Stimulated activated CD4-positive, alpha-beta T cell treated with anti-CD3 and anti-CD28 coated beads, Interleukin-12 subunit alpha, Interleukin-12 subunit beta, amount 100 ng/mL, for 24 hours (primary cell): ENCODE measurements at places on chromosomes 3 and 15.
A peak's percentile ranks its signal among the peaks of the same experiment; 100 is the strongest.

DNA sequence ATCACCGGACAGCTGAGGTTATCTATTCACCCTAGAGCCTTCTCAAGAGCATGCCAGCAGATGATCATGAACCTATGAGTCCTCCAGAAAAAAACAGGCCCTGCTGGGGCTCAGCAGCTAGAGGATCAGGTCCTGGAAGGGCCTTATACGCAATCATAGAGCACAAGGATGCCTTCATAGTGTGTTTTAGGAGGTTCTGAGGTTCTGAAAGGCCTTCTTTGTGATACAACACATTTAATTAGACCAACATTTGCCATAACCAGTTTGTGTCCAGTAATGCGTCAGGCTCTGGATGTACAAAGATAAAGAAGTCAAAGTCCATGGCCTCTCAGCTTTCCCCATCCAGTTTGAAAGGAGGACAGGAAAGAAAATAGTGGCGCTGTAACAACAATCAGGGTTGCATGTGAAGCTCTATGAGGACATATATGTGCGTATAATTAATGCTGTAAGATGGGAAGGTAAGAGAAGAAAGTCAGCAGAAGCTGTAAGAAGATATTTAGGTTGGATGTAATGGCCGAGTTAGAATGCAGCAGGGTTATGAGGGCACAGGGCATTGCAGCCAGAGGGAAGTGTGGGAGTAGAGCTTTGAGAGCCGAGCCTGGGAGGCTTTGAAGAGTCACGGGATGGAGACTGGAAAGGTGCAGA lies 302.6 kb upstream of the TBL1XR1 start:
- no peak for DNase-seq

DNA sequence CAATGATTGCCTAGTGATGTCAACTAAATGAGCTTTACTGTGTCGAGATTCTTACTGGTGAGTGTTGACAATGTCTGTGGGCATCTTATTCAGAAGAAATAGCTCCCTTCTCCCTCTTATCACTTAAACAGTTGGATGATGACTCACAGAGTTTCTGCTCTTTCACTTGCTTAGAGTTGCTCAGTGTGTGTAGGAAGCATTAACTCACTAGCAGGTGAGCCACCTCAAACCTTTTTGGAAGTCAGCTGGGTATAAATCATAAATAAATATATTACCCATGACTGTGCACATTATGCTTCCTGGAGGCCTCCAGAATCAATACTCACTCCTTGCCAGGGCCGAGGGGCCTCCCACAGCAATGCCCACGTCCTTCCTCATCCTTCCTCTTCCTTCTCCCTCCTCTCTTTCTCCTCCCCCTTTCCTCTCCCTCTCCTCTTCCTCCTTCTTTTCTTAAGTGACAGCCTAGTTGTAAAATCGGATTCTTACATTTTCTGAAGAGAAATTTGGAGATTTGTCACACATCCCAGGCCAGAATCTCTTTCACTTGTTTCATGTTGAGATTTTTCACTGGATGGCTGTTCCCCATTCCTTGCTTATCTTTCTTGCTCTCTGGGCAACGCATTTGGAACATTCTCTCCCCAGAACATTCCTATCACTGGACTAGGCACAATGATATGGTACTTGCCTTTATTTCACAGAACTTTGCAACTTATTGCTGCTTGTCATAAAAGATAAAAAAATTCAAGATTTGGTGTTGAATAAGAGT lies 17.5 kb downstream of the SHC4 start:
- no peak for DNase-seq

DNA sequence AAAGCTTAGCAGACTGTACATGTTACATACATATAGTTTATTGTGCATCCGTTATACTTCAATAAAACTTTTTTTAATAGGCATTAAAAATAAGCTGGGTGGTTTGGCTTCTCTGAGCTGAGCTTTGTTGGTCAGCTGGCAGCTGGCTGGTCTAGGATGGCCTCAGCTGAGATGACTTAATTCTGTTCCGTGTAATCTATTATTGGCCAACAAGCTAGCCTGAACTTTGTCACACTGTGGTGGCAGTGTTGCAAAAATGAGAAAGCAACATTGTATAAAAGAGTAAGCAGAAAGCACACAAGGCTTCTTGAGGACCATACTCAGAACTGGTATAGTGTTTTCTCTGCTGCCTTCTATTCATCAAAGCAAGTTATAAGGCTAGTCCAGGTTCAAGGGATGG lies 45.2 kb downstream of the CGGBP1 start:
- DNase-seq = no peak

- no peak for DNase-seq
These were observed 31.8 kb downstream of the HEG1 start for GRCh38 chr3:125023833-125024555.

GRCh38 chr3:12472000-12472610 lies 12.2 kb upstream of the TSEN2 start:
- DNase-seq = no peak

- no peak for DNase-seq
These were observed 7.9 kb downstream of the FEM1B start for GRCh38 chr15:68285259-68285980.

DNA sequence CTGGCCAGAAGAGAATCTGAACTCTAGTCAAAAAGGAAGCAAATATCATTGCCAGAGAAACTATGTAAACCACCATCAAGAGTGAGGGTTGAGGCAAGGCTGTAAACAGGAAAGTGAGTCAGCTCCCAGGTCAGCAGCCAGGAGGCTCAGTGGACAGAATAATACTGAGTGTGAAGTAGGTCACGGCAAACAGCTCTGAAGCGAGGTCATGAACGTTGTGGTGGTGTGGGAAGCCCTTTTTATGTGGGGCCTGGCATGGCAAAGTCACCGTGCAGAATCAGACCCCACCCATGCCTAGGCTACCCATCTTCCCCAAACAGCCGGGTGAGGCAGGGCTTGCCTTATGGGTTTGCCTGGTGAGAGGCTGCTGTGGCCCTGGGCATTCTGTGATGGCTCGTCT lies 43.9 kb downstream of the THBS1 start:
- DNase-seq = no peak

- DNase-seq = no peak
These were observed 272.6 kb upstream of the IGF1R start for GRCh38 chr15:98375513-98376340.

GRCh38 chr3:36305929-36306520 lies 74.3 kb upstream of the STAC start:
- no peak for DNase-seq

GRCh38 chr3:175070946-175071345 lies 211.8 kb downstream of the NAALADL2 start:
- no peak for DNase-seq

DNA sequence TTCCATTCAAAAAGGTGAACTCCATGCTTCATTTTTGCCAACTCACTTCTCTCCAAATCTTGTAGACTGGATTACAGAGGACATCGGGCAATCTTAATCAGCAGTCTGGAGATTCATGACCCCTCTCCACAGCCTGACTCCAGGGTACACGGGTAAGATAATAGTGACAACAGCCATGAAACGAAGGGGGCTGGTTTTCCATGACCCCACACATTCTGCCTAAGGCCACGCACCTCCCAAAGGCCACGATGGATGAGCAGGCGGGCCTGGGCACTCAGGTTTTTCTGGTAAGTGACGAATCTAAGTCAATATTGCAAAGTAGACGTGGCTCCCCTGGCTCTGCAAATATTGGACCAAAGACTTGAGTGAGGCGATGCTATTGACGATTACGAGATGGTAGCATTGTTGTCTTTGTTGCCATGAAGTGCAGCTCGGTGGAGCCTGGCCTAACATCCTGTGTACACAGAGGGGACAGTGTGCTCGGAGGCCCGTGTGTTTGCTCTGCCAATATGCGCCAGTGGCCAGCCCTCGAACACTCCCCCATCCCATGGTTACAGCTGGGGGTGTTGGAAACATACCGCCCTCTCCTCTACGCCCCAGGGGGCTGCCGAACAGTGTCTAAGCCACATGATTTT lies 119.1 kb downstream of the OPA1 start:
- DNase-seq = no peak

DNA sequence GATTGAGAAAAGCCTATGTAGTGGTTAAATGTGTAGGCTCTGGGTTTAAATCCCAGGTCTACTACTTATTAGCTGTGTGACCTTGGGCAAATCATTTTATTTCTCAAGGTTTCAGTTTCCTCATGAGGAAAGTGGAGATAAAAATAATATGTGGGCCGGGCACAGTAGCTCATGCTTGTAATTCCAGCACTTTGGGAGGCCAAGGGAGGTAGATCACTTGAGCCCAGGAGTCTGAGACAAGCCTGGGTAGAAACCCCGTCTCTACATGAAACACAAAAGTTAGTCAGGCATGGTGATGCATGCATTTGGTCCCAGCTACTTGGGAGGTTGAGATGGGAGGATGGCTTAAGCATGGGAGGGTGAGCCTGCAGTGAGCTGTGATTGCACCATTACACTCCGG lies 8.4 kb downstream of the SEMA5B start:
- DNase-seq = no peak

GRCh38 chr3:3919316-3919715 lies 120.1 kb downstream of the LRRN1 start:
- no peak for DNase-seq

GRCh38 chr3:135500034-135500433 lies 465.5 kb upstream of the PPP2R3A start:
- DNase-seq = no peak

DNA sequence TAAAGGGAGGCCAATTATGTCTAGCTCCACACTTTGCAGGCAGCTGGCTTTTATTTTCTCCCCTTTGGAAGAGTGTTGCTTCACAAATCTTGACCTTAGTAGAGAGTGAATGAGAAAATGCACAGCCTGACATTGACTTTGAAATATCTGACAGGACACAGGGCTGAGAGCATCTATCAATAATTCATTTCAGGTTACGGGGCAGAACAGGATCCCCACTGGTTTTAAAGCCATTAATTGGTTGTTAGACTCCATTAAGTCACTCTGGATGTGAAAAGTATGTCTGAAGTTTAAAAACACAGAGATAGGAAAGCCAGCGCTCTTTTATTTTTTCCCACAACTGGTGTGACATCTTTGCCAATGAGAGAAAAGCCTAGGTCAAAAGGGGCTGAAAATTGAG lies 251.9 kb upstream of the TMC3 start:
- DNase-seq = no peak

GRCh38 chr3:11662392-11662990 lies 18.8 kb upstream of the VGLL4 start:
- DNase-seq = no peak

DNA sequence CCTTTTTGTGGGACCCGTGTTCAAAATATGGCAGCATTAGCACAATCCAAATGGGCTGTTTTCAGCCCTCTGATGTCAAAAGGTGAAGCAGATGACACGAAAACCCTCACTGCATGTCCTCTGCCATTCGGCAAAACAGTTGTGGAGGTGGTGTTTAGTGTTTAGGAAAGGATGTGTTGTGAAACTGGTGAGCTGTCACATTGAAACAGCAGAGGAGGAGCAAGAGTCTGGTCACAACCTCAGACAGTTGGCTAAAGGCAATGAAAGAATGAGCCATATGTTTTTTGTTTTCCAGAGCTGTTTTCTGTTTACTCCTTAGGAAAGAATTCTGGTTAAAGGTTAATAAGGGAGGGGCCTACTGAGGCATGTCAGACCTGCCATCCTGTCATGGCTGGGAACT lies 140.7 kb downstream of the VPS8 start:
- DNase-seq = no peak

DNA sequence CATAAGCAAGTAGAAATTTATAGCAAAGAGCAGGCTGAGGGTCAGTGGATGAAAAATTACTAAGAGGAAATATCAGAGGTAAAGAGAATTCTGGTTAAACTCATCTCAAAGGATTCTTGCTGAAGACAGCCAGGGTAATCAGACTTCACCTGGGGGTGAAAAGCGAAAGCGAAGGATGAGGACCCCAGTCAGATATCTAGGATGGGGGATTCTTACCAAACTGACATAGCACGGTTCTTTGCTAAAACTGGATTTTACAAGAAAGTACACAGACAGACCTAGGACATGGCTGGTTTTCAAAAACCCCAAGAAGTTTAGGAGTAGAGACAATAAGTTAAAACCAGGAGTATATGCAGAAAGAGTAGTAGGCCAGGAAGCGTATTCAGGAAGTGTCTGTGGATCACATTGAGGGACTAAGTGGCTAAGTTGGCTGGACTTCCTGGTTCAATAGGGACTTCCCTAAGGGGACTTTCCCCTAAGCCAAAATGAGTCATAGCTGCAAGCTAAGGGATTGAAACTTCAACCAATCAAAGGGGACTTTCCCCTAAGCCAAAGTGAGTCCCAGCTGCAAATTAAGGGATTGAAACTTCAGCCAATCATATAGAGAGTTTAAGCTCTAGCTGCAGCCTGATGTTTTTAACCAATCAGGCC lies 2.4 kb upstream of the CFAP91 start:
- peak; percentile 16 for DNase-seq

- DNase-seq = no peak
These were observed 40.2 kb downstream of the TMEM212 start for GRCh38 chr3:171883257-171883892.

DNA sequence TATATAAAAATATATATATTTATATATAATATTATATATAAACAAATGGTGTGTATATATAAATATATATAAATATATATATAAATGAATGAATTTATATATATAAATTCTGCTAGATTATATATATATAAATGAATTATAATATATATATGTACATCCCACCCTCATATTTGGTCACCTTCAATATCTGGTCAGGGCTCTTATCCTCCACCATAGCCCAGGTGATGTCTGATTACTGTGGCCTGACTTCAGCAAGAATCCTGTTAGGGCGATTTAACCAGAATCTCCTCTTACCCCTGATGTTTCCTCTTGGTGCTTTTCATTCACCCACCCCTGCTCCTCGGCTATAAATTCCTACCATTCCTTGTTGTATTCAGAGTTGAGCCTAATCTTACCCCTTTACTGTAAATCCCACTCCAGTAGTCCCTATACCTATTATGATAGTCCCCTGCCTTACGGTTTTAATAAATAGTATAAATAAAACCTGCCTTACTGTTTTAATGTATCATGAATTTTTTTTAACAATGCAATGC lies 439.6 kb downstream of the PLOD2 start:
- DNase-seq = no peak

- no peak for DNase-seq
These were observed 11.8 kb upstream of the FBXO22 start for GRCh38 chr15:75891895-75892294.

DNA sequence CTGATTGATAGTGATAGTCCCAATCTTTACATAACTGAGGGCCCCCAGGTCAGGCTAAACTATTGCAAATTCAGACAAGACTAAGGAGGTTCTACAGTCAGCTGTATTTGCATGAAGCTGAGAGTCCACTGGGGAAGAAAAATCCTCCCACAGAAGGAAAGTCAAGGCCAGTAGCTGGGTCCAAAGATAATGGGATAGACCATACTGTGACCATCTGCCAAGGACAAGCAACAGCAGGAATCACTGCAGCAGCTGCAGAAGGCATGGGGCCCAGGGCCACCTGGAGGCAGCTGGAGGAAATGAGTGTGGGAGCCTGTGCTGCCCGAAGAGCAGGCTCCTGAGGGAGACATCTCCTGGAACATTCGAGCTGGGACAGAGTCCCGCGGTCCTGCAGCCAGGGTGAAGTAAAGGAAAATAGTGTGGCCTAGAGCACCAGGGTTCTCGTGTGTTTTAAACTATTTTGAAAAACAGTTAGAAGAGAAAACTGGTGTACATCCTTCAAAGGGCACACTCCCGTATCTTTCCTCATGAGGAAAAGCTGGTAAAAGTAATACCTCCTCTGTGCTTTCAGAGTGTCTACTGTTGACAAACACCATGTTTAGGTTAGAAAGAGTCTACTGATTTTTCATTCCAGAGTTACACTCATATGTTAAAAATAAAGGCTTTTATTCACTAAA lies 13.2 kb upstream of the TMEM212 start:
- DNase-seq = no peak

GRCh38 chr15:48049736-48050135 lies 71.1 kb upstream of the SLC24A5 start:
- DNase-seq = no peak
